Hematopoietic multipotent progenitor cell treated with erythropoietin and hydrocortisone succinate and interleukin-3 and kit ligand, for 4 days (in vitro differentiated cells): ENCODE measurements at places on chromosomes 1 and 21.
A peak's percentile ranks its signal among the peaks of the same experiment; 100 is the strongest.

GRCh38 chr1:94925004-94925403, 1.9 kb downstream of the CNN3 start:
- peak; percentile 8 for DNase-seq

- DNase-seq = no peak
Measured at GRCh38 chr1:234271243-234271606, 102.0 kb upstream of the COA6 start.

DNA sequence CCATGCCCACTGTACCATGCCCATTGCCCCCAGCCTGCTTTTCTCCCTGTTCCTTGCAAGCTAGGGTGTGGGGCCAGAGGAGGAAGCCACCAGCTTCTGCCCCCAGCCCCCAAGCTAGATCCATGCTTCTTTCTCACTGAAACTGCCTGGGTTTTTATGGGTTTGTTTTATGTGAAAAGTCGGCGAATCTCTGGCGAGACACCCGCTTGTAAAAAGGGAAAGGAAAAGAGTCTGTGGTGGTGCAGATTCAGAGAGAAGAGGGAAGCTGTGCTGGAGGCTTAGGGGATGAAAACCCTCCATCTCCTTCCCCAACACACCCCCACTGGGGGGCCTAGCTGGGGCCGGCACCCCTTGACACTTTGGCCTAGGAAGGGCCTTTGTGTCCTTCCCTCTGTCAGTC, 26.2 kb downstream of the GRHL3 start:
- DNase-seq = peak; percentile 30

DNA sequence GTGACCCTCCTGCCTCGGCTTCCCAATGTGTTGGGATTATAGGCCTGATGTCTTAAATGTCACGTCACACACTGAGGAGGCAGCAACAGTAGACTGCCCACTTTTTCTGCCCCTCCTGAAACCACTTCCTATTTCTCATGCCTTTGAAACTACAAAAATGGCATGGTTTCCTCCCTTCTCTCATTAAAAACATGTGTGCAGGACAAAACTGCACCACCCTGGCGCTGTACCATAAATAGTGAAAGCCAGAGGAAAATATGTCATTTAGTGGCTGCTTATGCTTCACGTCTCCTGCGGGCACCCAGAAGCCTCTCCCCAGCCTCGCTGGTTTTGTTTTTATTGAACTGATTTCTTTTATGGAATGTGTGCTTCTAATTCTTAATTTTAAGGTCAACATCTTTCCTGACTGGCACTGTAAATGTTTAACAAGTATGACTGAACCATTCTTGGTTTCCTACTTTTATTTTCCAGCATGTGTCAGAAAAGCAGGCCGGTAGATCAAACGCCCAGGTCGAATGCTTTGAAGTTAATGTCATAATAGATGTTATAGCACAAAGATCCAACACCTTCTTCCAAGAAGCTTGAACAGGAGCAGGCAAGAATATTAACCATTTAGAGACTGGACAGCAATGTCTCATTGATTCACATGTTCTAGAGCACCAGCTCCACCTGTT, 59.6 kb upstream of the C1orf87 start:
- peak; percentile 67 for DNase-seq

- DNase-seq = peak; percentile 87
Measured at GRCh38 chr1:1040004-1040991, 20.4 kb downstream of the AGRN start.

- DNase-seq = peak; percentile 3
Measured at GRCh38 chr1:166974647-166975345, 544 bp downstream of the ILDR2 start.

- DNase-seq = peak; percentile 85
Measured at GRCh38 chr21:33196941-33197374, 32.8 kb upstream of the IFNAR2 start.

- no peak for DNase-seq
Measured at GRCh38 chr1:7610936-7611335, 160.2 kb upstream of the VAMP3 start.

- DNase-seq = no peak
Measured at GRCh38 chr1:113207019-113207418, 134.0 kb downstream of the LRIG2 start.

DNA sequence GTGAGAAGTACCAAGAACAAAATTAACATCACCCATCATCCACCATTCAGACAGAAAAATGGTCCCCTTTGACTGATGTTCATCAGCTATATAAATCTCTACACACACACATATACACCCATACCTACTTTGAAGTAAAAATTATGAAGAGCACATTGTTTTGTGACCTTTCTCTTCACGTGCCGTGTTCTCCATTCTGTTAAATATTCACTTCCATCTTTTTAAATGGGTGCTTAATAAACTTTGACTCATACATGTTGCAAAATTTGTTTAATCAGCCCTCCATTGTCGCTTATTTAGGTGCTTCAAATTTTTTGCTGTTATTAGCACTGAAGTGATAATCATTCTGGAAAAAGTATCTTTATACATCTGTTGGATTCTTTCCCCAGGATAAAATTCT, 80.1 kb downstream of the CLIC6 start:
- DNase-seq = no peak

DNA sequence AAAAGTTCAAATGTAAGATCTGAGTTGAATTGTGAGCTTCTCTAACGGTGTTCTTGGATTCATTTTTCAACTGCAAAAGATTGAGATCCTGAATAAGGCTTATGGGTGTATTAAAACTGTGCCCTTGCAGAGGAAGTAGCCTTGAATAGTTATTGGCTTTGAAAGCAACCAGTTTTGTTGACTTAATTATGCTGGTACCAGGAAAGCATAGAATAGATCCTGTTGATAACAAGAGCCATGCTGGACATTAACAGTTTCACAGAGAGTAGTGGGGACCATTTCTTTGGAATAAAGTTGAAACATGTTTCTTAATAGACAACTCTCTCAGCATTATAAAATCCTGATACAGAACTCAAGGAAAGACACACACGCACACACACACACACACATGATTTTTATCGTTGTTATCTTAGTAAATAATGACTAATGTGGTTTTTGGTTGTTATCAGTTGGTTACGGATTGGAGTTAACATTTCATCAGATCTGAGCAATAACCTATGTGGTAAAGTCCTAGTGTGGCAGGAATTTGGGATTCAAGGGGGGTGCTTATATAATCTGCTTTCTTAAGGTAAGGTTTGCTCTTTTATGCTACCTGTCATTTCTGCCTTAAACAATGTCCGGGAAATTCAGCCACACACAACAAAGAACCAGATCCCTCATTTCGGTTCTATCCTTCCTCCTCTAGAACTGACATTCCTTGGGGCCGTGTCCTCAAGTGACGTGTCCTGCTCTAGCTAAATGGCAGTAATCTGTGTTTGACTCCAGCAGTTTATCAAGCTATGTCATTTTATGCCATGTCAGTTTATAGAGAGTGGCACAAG, 330.9 kb downstream of the CHRM3 start:
- peak; percentile 63 for DNase-seq

GRCh38 chr1:97089173-97089572, 367.6 kb downstream of the PTBP2 start:
- DNase-seq = no peak

DNA sequence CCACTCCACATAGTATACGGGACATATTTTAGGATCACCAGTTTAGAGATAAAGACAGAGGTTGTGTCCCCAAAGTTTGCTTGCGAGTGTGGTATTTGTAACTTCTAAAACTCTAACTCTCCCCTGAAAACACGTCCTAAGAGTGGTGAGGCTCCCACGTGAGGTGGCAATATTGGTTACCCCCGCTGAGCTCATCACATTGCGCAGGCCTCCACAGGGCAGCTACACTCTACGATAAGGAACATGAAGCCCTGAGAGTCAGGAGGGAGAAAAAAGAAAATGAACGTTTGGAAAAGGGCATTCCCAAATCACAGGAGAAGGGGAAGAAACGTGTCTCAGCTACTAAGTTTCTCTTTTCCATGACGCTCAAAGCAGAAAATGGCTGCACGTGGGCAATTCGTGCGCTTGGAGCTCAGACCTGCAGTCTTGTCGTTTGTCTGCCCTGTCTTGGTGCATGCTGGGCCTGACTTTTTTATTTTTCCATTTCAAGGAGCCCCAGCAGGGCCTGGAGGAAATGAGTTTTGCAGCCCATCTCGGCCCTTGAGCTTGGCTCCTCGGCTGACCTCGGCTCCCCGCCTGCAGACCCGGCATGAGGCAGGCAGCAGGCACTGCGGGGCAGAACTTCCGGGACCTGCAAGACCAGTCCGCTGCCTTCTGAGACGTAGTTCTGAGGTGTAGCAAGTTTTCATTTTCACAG, 25.7 kb downstream of the ERG start:
- peak; percentile 60 for DNase-seq

- DNase-seq = no peak
Measured at GRCh38 chr1:53362851-53363642, 35.2 kb upstream of the LRP8 start.

DNA sequence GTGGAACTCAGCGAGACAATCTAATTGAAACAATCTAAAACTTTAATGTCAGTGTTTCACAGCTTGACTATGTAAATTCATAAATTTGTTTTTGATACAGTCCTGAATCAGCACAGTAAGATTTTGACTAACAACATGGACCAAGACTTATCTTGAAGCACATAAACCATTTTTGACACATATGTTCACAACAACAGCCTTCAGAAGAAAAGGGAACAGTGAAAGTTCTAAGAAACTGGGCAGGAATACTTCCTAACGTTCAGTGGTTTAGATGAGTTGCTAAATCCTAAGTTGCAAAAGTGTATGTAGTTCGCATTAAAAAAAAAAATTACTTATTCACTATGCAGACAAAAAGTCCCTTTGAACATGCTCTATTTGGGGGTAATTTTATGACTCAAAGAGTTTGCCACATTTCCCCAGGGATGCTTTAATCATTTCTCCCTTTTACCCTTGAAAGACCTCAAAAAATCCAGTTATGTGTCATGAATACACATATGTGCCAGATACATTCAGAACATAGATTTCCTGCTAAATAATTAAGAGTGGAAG, 120.2 kb downstream of the MRPL39 start:
- DNase-seq = peak; percentile 87

DNA sequence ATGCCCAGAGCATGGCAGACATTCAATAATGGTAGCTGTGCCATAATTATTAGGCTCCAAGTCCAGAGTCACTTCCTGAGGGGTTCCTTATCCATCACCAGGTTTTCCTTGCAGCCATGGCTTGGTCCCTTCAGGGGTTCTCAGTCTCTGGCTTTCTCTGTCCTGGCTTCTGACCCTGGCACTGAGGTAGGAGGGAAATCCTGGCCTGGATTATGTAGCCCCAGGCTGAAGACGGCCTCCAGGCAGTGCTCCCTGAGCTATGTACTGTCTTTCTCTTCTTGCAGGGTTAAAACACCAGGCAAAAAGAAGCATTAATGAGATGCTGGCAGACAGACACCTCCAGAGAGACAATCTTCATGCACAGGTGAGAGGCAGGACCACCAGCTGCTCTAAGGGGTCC, 9.5 kb upstream of the PADI3 start:
- peak; percentile 92 for DNase-seq

GRCh38 chr21:37868446-37869295, 47.6 kb downstream of the KCNJ6 start:
- DNase-seq = no peak

DNA sequence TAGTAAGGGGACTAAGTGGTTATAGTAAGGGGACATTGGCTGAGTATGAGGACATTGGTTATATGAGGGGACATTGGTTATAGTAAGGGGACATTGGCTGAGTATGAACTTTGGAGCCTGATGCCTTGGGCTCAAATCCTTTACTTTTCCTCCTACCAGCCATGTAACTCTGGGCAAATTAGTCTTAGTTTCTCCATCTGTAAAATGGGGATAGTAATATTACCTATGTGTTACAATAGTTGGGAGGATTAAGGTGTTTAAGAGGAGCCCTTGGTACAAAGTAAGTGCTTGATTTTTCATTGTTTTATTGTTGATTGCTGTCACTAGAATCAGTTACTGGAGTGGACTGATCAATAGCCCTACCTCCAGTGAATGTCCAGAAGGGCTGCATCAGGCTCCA, 2.8 kb downstream of the OSCP1 start:
- no peak for DNase-seq

DNA sequence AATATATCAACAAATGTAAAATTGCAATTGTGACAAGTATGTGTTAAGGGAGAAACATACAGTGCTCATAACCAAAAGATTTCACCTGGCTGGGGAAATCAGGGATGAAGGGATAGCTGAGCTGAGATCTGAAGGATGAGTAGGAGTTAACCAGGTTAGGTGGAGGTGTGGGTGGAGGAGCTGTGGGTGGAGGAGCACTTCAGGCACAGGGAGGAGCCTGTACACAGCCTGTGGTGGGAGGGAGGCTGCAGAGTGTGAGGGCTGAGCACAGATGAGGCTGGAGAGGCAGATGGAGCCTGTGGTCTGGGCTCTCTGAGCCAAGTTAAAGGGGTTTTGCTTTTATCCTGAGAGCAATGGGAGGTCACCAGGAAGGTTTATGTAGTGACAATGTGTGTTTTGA, 111.9 kb downstream of the XCL2 start:
- no peak for DNase-seq

- peak; percentile 38 for DNase-seq
Measured at GRCh38 chr1:115252585-115252984, 85.5 kb downstream of the NGF start.

GRCh38 chr1:48644190-48644900, 132.3 kb downstream of the BEND5 start:
- DNase-seq = no peak

- peak; percentile 85 for DNase-seq
Measured at GRCh38 chr1:55196433-55197035, 18.6 kb downstream of the USP24 start.
